Ureter (tissue), 1 donor: ENCODE measurements at places on chromosomes 4 and X. TPM values are rescaled to one million over a fixed set of nuclear protein-coding genes. Genes with fewer than 3 reads are reported as not detected.

DNA sequence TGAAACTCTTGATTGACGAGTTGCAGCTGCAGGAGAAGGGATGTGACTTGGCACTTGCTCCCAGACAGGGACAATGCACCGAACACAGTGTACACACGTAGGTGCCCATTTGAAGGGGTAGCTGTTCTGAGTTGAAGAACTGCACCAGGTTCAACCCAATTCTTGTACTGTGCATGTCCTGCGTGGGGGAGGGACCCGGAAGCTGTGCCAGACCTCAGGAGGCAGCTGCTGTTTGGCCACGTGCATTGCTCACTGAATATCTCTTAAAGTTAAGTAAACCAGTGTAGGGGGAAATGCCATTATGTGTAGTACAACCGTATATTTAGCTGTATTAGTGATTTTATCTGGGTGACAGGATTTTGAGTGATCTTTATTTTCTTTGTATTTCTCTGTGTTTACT, 12.0 kb upstream of the RBBP7 start:
- DNase-seq = no peak

DNA sequence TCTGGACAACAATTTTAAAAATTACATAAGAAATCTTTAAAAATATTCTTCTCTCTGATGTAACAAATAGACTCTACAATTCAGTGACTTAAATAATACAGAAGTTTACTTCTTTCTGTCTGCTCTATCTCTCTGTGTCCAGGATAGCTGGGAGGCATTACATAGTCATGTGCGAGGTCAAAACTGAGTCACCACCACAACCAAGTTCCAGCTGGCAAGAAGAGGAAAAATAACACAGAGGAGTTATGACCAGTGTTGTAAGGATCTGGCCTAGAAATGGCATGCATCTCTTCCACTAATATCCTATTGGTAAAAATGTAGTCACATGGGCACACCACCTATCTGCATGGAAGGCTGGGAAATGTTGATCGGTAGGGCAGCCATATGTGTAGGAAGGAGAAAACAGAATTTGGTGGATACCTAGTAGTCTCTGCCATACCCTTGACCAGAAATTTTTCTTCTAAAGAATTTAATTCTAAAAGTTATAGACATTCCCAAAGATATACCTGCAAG, 39.4 kb upstream of the WDFY3 start:
- DNase-seq = no peak

DNA sequence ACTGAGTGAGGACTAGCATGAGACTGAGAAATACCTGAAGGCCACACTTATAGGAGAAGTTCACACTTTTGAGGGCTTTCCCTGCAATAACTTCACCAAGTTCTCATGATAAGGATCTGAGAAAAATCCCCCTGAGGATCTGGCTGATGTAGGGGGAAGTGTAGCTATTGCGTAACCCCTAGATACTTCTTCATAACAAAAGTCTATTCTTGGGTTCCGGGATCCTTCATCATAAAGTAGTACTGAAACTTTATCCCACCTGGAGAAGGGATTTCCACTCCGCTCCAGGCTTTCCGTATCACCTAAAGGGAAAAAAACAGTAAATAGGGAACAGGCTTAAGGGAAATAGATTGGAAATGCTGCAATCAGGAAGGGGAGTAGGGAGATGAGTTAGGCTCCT, 13.3 kb downstream of the USP27X start:
- DNase-seq = no peak

DNA sequence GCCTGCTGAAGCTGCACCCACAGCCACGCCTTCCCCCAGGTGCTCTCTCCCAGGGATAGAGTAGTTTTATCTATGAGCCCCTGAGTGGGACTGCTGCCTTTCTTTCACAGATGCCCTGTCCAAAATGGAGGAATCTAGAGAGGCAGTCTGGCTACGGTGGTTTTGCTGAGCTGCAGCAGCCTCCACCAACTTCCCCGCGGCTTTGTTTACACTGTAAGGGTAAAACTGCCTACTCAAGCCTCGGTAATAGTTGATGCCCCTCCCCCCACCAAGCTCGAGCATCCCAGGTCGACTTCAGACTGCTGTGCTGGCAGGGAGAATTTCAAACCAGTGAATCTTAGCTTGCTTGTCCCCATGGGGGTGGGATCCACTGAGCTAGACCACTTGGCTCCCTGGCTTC, 84.5 kb downstream of the PRKG2 start:
- DNase-seq = no peak

GRCh38 chr4:5757536-5757935, 46.5 kb downstream of the EVC start:
- DNase-seq = no peak

PAGE2B gene
- not detected for total RNA-seq

TMSB15B gene
- 6.1 TPM for total RNA-seq

OPHN1 gene
- total RNA-seq = 11.4 TPM

DNA sequence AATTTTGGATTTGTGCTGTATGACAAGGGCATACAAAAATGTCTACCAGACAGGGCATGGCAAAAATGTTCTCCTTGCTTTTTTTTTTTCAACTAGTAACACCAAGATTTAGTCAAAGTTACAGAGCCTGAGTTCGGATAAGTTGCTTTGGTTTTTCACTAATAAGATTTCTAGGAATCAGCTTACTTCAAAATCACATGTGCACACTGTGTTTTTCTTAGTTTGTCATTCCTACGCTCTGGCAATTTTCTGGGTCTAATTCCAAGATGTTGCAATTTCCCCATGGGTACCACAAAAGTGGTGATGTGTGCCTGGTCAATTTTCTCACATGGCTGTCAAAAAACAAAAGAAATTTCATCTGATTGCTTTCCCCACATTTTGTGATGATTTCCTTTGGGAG, 6.3 kb downstream of the C1QTNF7 start:
- no peak for DNase-seq

RIPPLY1 gene
- not detected for total RNA-seq

- no peak for DNase-seq
Observed at GRCh38 chr4:41744572-41745291, 3.8 kb downstream of the PHOX2B start.

ENPP6 gene
- 3.9 TPM for total RNA-seq

DNA sequence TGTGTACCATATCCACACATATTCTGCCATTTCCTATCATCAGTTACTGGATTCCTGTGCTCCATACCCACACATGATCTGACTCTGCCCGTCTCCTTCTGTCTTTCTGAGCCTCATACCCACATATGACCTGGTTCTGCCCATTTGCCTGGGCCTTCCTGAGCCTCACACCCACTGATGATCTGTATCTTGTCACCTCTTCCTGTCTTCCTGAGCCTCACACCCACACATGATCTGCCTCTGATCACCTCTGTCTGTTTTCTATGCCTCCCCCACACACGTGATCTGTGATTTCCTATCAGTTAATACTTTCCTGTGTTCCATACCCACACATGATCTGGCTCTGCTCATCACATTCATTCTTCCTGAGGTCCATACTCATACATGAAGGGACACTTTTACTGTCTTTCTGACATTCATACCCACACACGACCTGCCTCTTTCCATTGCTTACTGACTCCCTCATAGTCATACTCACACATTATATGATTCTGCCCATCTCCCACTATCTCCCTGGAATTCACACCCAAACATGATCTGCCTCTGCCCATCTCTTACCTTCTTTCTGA, 32.5 kb downstream of the SCML1 start:
- DNase-seq = no peak

DNA sequence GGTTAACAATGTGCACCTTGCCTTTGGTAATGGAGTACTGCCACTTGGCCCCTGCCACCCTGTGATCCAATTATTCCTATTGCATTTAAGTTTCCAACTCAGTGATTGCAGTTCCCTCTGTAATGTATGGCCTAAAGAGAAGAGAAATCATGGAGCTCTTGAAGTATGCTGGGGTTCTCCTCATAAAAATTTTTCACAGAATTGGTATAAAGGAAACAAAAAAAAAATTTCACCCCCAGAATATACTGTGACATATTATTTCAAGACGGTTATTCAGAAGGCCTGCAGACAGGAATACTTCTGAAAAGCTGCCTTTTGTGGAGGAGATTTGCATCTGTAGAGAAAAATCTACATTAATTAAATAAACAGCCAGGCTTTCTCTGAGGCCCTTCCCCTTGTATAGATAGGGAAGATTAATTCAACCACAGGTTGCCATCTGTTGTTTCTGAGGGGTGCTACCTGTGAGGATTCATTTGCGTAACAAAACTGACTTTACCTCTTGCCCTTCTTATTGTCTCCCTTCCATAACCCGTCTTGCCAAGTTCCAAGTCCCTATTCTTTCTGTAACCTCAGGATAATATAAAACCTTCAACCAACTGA, 94.8 kb upstream of the LANCL3 start:
- no peak for DNase-seq

- no peak for DNase-seq
Observed at GRCh38 chr4:83174844-83175414, 60.4 kb upstream of the PLAC8 start.

- no peak for DNase-seq
Observed at GRCh38 chrX:110397904-110398303, 39.3 kb downstream of the RTL9 start.

DNA sequence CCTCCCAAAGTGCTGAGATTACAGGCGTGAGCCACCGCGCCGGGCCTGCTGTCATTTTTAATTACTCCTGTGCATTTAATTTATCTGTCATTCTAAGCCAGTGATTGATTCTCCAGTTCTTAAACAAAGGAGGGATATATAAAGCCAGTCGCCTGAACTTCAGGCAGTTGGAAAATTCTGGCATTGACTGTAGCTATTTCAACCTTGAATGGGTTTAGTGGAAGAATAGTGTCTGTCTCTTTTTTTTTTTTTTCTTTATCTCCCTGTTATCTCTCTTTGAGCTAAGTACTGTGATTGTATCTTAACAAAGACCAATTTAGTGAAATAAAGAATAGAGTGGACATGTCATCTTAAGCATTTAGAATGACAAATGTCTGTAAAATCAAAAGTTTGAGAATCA, 11.0 kb downstream of the NEIL3 start:
- no peak for DNase-seq

DNA sequence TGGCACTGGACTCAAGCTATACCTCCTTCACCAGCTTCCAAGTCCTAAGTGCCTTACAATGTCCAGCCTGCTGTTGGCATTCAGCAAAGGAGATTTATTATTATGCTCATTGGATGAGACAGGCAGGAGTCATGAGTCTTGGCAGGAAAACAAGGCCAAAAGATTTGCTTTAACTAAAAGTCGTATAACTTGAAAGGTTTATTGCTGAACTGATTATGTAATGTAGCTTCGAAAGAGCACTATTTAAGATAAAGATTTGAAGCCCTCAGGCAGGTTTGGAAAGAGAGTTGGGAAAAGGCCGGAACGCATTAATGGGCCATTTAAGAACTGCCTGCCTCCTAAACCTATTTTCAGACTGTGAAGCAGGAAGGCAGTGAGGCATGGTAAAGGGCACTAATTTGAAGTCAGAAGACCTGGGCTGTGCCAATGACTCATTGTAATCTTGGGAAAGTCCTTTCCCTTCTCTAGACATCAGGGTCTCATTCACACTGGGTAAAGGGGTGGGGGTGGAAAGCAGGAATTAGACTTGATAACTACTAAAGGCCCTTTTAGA, 280.5 kb upstream of the EDA2R start:
- DNase-seq = no peak

- no peak for DNase-seq
Observed at GRCh38 chr4:81040012-81040659, 9.6 kb downstream of the BMP3 start.

DNA sequence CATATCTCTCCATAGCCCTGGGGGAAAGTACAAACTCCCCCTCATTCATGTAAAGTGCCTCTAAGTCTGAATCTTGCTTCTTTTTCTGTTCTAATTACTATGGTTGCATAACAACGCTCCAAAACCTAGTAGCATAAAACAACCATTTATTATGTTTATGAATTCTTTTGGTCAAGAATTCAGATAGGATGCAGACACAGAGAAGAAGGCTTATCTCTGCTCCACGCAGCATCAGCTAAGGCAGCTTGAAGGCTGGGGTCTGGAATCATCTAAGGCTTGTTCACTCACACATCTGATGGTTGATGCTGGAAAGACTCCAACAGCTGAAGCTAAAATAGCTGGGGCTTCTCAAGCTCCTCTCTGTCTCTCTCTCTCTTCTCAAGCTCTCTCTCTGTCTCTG, 564.5 kb downstream of the ZNF674 start:
- DNase-seq = no peak

DNA sequence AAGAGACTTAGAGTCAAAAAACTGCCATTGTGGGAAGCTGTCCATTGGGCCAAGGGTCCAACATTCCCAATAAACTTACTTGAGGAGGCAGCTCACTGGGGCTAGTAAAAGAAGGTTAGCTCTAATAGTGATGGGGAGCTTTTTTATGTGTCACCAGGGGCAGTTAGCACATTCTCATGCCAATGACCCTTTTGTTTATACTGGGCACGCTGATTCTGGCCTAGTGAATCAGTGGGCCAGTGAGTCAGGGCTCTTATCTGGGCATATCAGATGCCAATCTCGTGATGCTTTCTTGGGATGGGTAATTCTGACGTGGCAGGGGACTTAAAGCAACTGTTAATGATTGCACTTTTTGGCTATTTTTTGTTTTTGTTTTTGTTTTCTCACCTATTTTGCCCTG, 27.8 kb downstream of the TCEAL1 start:
- no peak for DNase-seq

GRCh38 chr4:52780617-52781354, 29.6 kb upstream of the ERVMER34-1 start:
- DNase-seq = no peak

DKK2 gene
- 4.4 TPM for total RNA-seq

AKAP4 gene
- not detected for total RNA-seq

SMS gene
- 48.9 TPM for total RNA-seq

HNRNPDL gene
- 310 TPM for total RNA-seq

DNA sequence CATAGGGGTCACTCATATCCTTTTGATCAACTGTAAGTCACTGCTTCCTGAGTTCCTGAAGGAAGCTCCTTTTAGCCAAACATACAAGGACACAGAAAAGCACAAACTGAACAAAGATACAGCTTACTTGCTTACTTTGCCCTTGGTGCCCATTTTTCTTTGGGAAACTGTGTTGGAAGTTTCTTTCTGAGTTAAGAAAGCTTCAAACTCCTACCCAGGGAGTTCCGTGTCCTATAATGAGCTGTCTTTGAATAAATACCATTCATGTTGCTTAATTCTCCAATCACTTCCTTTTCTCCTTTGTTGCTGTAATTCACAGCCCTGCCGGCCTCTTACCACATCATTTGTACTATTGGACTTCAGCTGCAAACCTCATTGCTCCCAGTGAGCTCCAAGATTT, at the start of gene ADH4:
ADH4 (minus strand) TSS at position 228 of the 400 bp plus-strand sequence; CDS start at position 153, 75 bp downstream.
- DNase-seq = no peak

EXOC1L gene
- not detected for total RNA-seq

GRCh38 chr4:161937596-161937995, 226.2 kb downstream of the FSTL5 start:
- no peak for DNase-seq

GRCh38 chr4:150006197-150006596, 72.0 kb upstream of the DCLK2 start:
- no peak for DNase-seq
